ENCODE measurements at places on chromosomes 16 and 17.

DNA sequence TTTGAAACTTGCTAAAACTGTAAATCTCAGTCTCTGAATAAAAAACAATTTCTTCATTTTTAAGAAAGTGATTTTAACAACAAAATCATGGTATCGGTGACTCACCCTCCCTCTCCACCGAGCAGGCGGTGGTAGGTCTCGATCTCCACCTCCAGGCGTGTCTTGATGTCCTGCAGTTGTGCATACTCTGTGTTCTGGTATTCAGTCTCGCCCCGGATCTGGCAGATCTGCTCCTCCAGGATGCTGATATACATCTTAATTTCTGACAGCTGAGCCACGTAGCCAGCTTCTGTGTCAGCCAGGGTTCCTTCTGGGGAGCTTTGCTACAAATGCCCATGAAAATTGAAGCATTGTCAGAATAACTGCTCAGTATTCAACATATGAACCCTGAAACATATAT lies 15.4 kb upstream of the KRT24 start:
- DNase-seq = no peak

DNA sequence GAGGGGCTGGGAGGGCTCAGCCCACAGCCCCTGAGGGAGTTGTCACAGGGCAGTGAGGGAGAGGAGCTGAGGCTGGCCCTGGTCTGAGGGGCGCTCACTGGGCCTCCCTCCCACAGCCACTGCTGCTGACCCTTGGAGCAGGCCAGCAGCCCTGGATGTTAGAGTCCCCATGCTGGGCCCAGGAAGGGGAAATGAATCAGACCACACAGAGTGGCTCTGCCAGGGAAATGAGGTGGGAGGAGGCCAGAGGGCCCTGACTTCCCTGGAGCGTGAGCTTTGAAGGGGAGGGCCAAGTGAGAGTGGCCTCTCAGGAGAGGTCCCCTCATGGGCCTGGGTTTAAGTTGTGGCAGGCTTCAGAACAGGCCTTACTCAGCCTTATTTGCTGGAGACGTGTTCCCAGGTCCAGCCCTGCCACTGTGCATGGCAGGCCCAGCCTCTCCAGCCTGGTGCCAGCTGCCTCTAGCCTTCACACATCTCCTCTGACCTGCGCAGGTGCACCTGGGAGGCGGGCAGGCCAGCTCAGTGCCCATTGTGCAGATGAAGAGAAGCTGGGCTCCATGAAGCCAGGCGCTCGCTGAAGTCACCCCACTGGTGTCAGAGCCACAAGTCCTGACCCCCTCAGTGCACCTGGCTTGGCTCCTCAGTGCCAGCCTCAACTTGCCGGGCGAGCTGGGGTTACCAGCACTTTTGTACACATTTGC lies 15.4 kb downstream of the GPT2 start:
- DNase-seq = no peak

- DNase-seq = no peak
Measured at GRCh38 chr16:83802135-83802534, 5.6 kb upstream of the HSBP1 start.

- no peak for DNase-seq
Measured at GRCh38 chr16:58417600-58417999, 25.3 kb downstream of the GINS3 start.

DNA sequence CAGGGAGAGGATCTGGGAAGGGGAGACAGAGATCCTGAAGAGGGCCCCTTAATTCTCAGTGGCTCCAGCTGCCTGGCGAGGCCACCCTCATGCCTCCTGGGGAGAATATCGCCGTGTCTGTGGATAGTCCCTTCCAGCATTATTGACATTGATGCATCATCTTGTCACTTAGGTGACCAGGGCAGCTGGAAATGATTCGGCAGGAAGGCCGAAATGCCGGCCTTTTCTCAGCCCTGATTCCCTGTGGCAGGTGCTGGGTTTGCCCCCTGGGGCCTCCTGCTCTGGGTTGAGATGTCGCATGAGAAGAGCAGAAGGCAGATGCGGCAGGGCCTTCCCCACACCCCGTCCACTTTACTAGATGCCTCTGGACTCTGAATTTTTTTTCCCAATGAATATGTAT lies 89.5 kb downstream of the RAP1GAP2 start:
- no peak for DNase-seq

DNA sequence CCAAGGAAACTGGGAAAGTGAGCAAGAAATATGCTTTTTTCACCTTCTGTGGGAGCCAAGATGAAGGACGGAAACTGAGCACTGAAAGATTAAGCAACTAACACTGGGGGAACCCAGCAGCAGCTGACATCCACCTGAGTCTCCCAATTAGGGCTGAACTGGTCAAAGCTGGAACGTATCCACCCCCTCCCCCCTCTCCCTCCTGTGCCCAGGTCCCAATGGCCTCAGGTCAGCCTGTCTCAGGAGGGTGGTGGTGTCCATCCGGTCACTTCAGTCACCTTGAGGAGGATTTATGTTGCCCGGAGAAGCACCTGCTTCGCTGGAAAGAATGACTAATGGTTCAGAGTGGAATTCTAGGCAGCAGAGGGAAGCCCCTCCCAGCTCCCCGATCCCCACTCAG lies 10.0 kb downstream of the PEMT start:
- DNase-seq = no peak

DNA sequence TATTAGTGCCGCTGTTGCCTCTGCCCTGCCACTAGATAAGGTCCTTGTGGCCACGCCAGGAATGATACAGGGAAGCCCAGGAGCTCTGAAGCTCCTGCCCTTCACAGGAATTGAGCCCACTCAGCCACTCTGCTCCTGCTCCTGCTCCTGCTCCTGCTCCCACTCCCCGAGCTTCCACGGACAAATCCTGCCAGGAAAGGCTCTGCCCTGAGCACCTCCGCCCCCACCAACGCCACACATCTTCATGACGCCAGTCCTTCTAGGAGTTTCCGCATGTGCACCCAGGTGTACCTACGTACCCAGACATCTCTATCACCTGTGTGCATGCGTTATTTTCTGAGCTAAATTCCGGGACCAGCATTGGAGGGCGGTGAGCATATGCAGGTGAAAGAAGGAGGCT lies 369.1 kb downstream of the C16orf95 start:
- no peak for DNase-seq

DNA sequence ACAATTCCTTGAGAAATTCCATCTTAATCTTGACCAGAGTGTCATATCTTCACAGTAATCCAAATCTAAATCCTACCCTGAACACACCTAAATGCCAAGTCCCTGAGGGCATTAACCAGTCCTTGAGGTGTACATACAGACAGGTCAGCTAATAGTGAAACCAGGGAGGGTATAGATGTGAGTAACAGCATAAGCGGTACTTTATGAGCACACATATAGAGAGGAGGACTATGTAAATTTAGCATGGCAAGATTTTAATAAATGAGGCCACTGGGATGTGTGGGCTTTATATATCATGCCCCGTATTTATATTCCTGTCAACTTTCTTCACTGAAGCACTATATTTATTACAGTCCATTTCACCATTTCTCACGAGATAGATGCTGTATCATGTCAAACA lies 80.2 kb downstream of the GP2 start:
- no peak for DNase-seq

GRCh38 chr16:50838885-50839284 lies 97.0 kb downstream of the CYLD start:
- no peak for DNase-seq

GRCh38 chr16:4461250-4462085 lies 13.0 kb downstream of the NMRAL1 start:
- DNase-seq = no peak

GRCh38 chr17:63365366-63366240 lies 80.5 kb downstream of the CYB561 start:
- DNase-seq = no peak

DNA sequence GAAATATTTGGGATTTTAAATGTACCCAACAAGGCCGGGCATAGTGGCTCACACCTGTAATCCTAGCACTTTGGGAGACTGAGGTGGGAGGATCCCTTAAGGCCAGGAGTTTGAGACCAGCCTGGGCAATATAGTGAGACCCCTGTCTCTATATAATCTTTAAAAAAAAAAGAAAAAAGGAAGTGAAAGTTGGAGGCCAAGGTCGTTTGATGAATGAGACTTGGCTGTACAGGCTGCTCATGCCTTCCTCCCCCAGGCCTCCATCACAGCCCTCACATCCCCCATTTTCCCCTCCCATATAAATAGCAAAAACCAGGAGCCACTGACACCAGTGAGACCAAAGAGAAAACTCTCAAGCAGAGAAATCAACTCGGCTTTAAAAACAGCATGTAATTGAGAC lies 3.3 kb upstream of the CA7 start:
- DNase-seq = no peak

DNA sequence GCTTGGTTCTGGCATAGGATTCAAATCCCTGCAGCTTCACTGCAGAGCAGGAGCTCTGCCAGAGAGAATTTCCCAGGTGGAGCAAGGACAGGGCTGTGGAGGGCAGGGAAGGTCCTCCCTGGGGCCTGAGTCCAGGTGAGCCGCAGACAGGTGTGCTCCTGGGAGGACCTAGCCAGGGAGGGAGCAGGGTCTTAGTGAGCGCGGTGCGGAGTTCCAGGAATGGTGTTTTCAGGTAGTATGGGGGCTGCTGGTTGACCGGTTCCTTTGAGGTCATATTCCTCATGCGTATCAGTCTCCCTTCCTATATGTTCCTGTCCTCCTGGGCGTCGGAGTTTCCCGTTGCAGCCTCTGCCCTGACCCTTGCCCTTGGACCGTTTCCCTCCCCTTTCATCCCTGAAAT lies 813.3 kb downstream of the KCNJ18 start:
- DNase-seq = no peak

DNA sequence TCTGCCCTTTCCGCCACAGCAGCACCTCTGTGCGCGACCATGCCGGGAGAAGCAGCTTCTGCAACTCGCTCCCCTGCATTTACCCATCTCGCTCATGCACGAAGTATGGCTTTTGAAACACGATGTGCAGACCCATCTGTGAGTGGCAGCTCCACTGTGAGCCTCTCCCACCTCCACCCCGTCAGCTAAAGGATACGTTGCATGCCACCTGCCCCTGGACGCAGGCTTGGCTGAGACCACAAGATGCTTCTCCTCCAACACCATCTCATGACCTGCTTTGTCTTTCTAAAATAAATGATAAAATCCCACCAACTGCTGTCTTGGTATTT lies 100.9 kb downstream of the ZNF778 start:
- DNase-seq = no peak

DNA sequence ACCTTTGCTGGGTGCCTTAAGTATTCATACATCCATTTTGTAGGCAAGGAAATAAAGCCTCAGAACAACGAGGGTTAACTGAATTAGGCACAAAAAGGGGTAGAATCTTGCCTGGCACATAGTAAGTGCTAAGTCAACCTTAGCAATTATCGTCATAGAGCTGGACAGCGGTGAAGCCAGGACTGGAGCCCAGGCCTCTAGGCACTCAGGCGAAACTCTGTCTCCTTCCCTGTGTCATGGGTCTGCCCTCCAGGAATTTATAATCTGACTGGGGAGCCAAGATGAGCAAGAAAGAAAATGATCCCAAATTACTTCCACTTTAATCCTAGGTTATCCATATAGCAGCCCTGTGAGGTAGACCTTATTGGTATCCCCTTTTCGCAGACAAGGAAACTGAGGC lies 61.4 kb downstream of the KATNIP start:
- DNase-seq = no peak

DNA sequence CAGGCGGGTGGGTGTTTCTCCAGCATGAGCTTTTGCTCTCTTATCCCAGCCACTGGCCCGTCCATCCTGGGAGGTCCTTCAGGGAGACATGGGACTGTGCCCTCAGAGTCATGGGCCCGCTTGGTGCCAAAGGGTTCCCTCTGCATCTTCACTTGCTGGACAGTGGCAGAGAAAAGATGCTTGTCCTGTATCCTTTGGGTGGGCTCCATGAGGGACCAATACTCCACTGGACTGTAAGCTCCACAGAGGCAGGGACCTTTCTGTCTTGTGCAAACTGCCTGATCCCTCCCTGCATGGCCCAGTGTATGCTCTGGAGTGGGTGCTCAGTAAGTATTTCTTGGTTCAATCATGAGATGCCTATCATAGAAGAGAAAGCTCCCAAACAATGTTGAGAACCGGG lies 184.8 kb upstream of the WSCD1 start:
- no peak for DNase-seq

GRCh38 chr17:21282231-21282630 lies 2.3 kb upstream of the MAP2K3 start:
- DNase-seq = no peak

DNA sequence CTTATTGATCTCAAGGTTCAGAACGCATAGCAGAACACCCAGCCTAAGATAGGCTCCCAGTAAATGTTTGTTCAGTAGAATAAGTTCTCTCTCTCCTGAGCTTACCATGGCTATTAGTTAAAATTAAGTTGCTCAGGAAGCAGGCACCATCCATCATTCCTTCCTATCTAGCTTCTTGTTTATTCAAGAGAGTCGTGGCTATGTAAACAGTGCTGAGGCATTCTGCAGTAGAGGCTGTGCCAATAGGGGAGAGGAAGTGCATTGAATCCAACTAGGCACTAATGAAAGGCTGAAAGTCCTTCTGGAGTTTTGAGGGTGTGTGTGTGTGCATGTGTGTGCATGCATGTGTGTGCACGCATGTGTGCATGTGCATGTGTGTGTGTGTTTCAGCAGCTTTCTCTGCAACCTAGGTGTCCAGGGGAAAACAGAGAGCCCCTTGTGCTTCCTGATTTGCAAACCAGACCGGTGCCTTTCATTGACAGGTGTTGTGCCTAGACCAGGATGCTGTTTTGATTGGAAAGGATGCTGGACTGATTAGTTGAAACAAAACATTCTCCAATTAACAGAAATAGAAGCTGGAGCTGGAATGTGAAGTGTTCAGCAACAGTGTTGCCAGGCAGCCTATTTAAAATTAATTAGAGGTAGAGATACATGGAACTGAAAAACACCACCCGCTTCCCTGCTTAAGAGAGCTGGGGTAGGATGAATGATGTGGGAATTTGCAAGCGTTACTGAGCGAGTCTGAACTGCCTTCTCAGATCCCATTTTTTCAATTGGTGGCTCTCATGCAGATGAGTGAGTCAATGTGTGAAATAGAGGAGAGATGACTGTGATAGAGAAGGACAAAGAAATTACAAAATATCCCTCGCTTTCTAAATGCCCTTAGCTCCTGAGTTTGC lies 103.3 kb upstream of the CLEC3A start:
- DNase-seq = no peak

Data from activated CD4-positive, CD25-positive, alpha-beta regulatory T cell treated with anti-CD3 and anti-CD28 coated beads, Interleukin-2, amount 50 U/mL, for 72 hours (primary cell).